ENCODE measurements at places on chromosomes 12 and 14.

DNA sequence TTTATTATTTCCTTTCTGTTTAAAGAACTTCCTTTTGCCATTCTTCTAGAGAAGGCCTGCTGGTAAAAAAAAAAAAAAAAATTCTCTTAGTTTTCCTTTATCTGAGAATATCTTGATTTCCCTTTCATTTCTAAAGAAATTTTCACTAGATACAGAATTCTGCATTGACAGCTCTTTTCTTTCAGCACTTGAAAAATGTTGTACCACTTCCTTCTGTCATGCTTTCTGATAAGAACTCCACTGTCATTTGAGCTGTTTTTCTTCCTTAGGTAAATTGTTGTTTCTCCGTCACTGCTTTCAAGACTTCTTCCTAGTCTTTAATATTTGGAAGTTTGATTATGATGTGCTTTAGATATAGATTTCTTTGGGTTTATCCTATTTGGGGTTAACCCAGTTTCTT lies 113.6 kb upstream of the BTG1 start:
- no peak for DNase-seq

GRCh38 chr14:99286761-99287160 lies 14.8 kb upstream of the BCL11B start:
- no peak for DNase-seq

DNA sequence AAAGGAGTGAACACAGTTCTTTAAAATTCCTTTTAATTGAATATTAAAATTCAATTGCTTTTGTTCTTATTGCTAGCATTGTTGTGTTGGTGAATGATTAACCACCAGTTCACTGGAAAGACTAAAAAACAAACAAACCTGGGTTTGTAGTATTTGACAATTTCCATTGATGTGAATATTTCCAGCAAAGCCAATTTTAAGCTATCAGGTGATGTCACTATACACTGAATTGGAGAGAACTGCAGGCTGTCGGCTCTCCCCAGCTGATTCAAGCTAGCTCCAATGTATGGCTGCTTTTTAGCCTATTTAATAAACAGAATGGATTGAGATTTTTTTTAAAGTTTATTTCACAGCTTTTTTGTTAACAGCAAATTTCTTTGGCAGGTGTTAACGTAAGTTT lies 1753.6 kb upstream of the SEL1L start:
- no peak for DNase-seq

DNA sequence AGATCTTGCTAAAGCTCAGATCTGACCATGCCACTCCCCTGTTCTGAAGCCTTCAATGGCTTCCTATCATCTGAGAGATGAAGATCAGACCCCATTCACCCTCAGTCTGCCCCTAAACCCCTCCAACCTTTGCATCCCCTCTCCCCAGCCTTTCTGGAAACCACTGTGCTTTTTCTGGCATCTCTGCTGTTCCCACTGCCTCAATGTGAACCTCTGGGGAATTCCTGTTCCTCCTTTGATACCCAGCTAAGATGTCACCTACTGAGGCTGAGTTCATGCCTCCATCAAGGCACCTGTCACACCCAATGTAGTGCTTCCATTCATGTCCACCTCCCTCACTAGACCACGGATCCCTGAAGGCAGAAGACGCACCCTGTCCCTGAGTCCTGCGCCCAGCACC lies 19.3 kb downstream of the CYP46A1 start:
- DNase-seq, result no peak

- DNase-seq, result no peak
Measured at GRCh38 chr12:18320036-18320617, 58.8 kb downstream of the PIK3C2G start.

DNA sequence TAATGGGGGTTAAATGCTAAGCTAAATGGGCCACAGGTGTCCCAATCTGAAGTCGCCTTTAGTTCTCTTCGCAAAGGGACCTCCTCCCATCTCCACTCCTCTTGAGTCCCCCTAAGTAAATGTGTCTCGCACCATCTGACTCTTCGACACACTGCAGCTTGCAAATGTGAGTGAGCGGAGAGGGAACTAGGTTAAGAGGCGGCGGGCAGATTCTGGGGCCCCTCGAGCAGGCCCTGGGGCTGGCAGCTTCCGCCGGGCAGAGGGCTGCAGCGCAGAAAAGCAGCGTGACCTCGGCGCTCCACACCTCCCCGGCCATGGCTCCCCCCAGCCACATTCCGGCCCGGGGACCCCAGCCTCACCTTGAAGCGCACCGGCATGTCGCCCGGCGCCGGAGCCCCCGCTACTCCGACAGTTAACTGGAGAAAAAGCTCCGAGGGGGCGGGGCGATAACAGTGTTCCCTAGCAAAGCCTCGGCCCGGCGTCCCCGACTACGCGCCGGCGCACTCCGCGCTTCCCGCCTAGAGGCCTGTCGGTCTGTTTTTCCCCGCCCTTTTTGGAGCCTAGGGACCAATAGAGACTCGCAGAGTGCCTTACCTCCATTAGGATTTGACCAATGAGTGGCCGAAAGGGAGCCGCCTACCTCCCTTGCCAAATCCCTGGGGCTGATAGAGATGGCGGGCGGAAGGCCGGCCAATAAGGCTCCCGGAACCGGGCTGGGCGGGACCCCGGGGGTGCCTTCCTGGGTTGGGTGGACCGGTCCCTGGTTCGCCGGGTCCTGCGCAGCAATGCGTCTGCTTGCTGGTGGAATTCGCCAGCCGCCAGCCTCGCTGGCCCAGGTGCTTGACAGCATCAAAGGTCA lies at the start of gene MDM1:
TSS of gene MDM1 (minus strand) at position 494 of the 859 bp plus-strand sequence. CDS start at position 377, 117 bp downstream.
- peak; percentile 92 for DNase-seq

DNA sequence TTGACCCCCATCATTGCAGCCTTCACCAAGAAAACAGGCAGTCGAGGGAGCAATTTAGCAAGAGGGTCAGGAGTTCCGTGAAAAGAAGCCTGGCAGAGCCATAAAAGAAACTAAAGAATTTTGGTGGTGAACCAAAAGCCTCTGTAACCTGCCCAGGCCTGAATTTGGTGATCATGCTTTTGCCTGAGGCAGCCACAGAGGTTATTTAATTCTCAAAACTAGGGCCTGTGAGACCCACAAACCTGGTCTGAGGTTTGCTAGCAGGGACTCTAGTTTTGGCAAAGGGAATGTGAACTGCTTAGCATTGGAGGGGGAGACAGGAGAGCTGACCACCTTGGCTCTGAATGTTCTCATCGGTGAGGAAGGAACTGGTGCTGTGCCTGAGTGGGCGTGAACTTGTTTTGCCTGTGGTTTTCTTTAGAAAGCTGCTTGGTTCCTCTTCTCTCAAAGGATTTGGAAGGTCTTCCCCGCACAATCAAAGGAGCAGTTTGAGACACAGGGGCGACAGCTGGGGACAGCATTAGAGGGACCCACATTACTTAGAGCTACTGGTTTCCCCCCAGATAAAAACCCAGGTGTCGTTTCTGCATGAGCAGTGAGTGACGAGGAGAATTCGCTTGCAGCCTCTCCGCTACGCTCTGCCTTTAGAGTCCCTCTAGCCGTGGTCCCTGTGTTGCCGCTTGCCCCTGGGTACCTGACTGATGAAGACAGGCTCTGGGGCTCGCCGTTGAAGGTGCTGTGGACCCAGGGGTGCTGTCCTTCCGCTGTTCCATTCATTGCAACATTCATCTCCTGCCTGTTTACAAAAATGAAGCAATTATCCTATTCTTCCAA lies 12.6 kb upstream of the WNT5B start:
- no peak for DNase-seq

DNA sequence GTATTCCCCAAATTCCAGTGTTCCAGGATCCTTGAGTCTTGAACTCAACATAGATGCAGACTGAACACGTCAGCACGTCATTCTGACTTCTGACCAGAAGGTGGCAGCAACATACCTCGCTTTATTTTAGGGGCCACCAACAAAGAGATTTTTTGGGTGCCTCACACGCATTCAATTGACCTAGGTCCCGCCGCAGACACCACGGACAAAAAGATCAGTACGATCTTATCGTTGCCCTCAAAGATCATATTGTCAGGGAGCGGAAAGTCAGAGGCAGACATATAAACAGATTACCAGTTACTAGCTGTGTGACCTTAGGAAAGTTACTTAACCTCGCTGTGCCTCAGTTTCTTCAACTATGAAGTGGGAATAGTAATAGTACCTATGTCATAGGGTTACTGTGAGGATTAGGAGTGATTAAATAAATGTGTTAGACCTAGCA lies 6.5 kb upstream of the PRPH start:
- DNase-seq, result peak; percentile 82

- no peak for DNase-seq
Measured at GRCh38 chr14:21536418-21537089, 10.4 kb upstream of the SALL2 start.

- DNase-seq, result no peak
Measured at GRCh38 chr14:94535506-94535905, 25.7 kb upstream of the SERPINA4 start.

DNA sequence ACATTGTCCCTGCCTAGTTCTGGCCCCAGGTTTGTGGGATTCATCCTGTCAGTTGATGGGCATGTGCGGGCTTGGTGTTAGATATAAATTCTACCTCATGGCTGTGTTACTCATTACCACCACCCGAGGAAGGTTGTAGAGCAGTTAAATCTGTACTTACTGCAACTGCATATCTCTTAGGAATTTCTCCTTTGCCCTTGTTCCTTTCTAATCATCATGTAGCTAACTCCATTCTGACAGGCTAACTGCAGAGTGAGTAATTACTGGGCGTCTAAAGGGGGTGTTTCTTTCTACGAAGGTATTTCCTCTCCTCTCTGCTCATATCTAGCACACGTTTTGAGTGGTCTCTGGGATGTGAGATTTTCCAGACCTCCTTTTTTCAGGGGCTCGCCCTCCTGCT lies 1076.7 kb downstream of the TMTC2 start:
- DNase-seq, result no peak

DNA sequence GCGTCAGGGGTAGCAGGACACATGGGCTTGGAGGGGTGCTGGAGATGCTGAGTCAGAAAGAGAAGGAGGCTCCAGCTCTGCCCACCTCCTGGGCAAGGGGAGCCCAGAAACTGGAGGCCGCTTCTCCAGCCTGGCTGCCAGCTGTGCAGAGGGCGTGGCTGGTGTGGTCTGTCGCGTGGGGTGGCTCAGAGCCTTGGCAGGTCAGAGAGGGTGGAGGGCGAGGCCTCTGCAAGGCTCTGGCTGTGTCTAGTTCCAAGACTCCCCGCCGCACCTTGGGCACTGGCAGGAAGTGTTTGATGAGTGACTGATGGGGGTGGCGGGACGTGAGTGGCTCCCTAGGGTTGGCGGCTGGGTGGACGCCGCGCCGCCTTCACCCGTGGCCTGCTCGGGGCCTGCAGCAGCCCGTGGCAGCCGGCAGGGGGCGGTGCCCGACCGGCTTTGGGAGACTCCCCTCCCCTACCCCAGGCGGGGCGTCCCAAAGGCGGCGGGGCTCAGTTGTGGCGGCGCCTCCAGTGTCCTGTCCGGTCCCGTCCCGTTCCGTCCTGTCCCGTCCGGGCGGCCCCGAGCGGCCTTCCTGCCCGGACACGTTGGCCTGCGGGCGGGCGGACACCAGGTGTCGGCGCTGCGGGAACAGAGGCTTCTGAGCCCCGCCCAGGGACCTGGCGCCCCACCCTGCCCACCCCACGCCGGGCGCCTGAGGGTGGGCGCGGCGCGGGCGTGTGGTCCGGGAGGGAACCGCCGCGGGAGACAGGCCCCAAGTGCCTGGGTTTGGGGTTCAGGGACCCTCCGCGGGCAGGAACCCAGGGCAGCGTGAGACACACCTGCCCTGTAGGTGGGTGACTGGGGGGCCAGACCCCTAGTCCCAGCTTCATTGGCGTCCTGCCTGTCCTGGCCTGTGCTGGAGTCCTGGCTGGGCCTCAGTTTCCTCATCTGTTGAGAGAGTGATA lies 39.7 kb downstream of the KRT80 start:
- peak; percentile 76 for DNase-seq

DNA sequence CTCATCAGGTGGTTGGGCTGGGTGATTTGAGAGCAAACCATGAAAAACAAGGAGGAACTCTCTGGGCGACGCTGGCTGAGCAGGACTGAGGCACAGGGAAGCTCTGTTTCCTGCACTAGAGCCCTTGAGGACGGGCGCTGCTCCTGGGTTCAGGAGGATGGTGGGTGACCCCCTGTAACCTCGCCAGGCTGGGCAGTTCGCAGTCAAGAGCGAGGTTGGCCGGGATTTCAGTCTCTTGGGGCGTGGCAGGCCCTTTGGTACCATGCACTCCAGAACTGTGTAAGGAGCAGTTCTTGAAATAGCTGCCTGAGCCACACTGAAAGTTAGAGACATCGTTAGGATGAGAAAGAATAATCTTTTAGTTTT lies 202.2 kb downstream of the TSPAN9 start:
- no peak for DNase-seq

- DNase-seq, result no peak
Measured at GRCh38 chr14:91649930-91650329, 82.0 kb downstream of the CATSPERB start.

DNA sequence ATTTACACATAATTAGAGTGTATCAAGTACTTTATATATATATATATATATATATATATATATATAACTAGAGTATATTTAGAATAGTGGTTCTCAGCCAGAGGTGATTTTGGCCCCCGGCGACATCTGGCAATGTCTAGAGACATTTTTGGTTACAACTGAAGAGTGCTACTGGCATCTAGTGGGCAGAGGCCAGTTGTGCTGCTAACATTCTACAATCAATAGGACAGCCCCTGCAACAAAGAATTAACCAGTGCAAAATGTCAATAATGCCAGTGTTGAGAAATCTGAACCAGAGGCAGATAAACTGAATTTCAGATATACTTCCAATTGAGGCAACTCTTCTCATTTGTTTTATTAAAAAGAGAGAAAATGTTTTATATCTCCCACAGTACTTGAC lies 8.9 kb downstream of the GTF2A1 start:
- DNase-seq, result no peak

- no peak for DNase-seq
Measured at GRCh38 chr12:47067771-47068431, 11.5 kb upstream of the PCED1B start.

GRCh38 chr12:109738209-109738608 lies 24.6 kb downstream of the FAM222A start:
- no peak for DNase-seq

DNA sequence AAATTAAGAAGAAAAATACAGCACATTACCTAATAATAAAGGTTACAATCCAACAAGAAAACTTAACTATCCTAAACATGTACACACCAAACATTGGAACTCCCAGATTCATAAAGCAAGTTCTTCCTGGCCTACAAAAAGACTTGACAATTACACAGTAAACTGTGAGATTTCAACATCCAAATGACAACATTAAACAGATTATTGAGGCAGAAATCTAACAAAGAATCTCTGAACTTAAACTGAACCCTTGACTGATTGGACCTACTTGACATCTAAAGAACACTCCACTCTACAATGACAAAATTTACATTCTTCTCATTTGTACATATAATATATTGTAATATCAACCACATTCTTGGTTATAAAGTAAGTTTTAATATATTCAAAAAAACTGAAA lies 1341.3 kb downstream of the LRFN5 start:
- no peak for DNase-seq

DNA sequence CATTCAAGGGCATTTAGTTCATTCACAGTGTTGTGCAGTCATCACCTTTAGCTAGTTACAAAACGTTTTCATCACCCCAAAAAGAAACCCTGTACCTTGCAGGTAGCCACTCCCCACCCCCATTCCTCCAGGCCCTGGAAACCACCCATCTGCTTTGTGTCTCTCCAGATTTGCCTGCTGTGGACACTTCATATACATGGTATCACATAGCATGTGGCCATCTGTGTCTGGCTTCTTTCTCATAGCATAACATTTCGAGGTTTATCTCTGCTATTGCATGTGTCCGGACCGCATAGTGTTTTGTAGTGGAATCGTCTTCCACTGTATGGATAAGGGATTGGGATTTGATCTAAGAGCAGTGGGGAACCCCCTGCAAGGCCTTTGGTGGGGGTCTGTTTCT lies 143.1 kb downstream of the AACS start:
- no peak for DNase-seq

- no peak for DNase-seq
Measured at GRCh38 chr12:71768900-71769299, 14.2 kb downstream of the RAB21 start.
